ENCODE measurements at places on chromosomes 11 and 22.

DNA sequence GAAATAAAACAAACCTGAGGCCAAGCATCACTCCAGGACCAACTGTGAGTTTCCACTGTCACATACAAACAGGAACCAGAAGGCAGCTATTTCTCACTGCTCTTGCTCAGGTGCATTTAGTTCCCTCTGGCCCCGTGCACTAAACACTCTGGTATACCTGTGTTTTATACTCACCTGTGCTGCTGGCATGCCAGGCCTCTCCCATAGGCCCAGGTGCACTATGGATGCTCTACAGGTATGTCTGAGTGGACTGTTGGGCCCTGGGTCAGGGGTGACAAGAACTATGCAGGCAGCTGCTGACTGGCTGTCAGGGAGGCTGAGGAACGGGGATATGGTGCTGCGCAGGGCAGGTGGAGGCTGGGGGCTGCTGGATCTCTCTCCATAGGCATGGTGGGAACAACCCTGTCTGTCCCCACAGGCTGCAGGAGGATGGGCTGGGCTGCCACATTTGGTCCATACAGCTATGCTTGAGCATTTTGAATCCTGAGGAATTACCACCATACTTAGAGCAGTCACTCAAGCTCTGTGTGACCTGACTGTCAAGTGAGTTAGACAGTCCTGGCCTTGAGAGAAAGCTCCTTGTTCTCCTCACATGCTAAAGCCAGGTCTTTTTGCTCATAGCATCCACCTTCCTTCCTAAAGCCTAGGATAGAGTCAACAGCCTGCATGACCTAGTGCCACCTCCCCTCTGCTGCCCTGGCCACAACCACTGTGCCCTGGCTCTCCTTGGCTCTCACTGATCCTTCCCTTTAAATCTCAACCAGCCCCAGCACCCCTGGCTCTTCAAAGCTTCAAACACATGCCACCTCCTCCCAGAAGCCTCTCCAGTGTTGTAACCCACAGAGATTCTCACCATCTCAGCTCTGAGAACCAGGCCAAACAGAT is 72.9 kb downstream of the C11orf58 start:
- DNase-seq: no peak

GRCh38 chr22:29078036-29078868 is 5.4 kb downstream of the KREMEN1 start:
- no peak for DNase-seq

GRCh38 chr11:12995188-12995587 is 13.9 kb upstream of the RASSF10 start:
- no peak for DNase-seq

DNA sequence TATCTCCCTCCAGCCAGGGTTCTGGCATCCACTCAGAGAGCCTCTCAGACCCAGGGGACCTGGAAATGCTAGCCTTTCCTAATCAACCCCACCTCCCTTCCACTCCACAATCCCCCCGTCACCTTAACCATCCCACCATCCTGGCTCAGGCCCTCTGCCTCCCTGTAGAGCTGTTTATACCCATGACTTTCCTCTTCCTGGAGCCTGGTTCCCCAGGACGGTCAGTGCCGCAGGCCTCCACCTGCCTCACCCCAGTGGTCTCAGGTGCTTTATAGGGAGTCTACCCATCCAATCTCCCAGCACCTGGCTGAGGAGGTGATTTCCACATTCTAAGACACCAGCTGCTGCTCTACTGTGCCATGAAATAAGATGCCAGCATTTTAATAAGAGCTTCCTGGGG is 1159.5 kb downstream of the TBC1D22A start:
- no peak for DNase-seq

DNA sequence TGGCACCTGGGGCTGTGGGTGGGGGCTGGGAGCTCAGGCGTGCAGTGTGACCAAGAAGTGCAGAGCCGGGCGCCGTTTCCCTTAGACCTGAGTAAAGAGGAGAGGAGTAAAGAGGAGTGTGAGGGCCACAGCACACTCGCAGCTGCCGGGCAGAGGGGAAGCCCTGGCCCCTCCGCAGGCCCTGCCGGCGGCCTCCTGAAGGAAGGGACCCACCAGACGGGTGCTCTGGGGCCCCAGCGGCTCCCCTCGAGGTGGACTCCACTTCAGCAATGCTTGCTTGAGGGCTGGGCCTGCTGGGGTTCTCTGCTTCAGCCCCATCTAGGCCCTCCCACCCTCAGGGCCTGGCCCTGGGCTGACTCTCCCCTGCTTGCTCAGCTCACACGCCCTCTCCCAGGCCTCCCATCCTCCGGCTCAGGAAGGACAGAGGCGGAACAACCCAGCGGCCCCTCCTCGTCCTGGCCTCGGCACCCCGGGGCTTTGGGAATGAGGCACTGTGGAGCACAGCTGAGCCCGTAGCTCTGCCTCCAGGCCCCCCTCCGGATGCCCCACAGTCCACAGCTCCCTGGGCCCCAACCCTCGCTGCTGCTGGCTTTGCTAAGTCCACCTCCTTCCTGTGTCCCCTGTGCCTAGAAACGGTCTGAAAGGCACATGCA is 1198.7 kb downstream of the BRD1 start:
- DNase-seq: no peak

Measured in activated CD8-positive, alpha-beta memory T cell treated with anti-CD3 and anti-CD28 coated beads for 4 hours (primary cell).